GM03348 (cell line): ENCODE measurements at places on chromosomes 11 and 22.

- peak; percentile 87 for DNase-seq
Measured at GRCh38 chr11:68890490-68891231, 13.0 kb downstream of the MRPL21 start.

GRCh38 chr11:108752297-108752751, 87.5 kb downstream of the DDX10 start:
- DNase-seq = no peak

DNA sequence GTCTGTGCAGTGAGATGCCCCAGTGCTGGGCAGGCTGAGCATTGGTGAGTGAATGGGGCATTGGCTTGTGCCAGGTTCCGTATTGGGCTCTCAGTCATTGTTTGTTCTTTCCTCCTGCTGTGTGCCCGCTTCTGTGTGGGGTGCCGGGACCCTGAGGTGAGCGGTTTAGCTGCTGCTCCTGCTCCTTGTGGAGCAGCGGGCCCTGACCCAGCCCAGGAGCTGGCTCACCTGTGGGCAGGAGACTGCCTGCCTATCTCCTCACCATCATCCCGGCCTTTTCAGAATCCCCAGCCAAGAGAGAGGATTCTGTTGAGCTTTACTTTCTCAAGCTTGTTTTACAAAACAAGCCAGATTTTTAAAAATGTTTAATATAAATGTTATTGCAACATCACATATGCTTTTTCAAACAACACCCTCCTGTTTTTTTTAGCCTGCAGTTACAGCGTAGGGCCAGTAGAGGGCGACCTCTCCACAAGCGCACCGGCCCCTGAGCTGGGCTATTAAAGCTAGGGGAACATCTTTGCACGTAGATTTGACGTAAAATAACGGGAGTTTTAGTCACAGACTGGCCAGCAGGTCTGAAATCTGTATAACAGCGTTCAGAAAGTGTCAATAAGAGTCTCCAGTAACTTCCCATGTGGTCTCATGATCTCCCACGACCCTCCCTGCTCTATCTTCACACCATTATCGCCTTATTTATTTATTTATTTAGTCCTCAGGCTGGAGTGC, 25.1 kb upstream of the RELT start:
- peak; percentile 91 for DNase-seq

DNA sequence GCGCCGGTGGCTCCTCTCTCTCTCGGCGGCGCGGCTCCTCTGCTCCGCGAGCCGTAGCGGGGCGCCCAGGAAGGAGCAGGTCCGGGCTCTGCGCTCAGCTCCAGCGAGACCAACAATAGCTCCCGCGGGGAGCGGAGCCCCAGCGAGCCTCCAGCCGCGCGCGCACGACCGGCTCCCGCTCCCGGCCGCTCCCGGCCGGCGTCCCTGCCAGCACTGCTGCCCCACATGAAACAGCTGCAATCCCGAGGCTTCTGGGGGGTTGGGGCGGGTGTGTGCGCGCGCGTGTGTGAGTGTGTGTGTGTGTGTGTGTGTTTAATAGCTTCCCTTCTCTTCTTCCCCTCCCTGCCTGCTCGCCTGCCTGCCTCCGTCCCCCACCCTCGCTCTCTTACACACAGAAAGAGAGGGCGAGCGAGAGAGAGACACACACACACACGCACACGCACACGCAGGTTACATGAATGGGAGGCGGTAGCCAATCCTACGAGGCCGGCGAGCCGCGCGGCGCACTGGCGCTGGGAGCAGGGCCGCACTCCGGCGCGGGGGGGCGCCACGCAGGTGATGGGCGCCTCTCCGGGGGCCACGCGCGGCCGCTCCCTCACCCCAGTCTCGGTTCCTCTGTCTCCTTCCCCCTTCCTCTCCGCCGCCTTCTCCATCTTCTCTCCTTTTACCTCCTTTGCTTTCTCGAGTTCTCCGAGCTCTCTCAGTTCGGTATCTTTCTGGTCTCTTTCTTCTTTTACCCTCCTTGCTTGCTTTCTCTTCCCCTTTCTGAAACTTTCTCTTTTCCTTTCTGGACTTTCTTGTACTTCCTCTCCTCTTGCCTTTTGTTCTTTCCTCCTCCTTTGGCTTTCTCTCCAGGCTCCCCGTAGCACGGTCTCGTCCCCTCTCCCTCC, at the start of gene TENM4:
Gene TENM4, minus strand, starts transcription at position 460 of the 890 bp plus-strand sequence. CDS start 371,086 bp downstream, outside the sequence.
- DNase-seq = peak; percentile 85

- DNase-seq = no peak
Measured at GRCh38 chr22:32515084-32515483, 40.5 kb downstream of the FBXO7 start.

GRCh38 chr11:71498091-71498490, 29.0 kb upstream of the KRTAP5-7 start:
- no peak for DNase-seq

DNA sequence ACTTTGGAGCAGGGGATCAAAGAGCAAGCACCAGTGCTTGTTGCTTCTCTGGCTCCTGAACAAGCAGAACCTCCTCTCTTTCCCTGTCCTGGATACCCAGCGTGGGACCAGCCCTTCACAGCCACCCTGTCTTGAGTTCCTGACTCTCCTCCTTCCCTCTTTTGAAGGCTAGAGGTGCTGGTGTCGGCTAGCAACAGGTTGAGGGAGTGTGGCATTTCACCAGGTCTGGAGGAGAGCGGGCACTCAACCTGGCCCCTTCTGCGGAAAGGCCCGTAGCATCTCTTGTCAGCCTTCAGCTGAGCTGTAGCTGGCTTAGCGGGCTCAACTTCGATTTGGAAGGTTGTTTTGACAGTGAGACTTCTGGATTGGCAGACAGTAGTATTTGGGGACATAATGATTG, 26.6 kb downstream of the RCOR2 start:
- DNase-seq = no peak

DNA sequence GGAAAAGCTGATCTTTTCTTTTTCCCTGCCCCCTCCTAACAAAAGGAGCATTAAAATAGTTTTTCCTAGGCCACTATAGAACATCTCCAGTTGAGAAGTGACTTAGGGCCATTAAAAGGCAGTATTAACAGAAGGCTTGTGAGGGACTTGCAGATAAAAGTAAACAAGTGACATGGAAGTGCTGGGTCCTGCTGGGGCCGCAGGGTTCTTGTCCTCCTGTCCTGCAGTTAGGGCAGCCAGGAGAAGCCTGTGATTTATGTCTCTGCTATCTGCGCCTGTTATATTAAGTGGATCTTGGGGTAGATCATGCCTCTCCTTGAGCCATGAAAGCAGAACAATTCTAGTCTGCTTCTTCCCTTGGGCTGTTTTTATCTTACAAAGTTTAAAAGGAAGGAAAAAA, 271.4 kb upstream of the C11orf87 start:
- no peak for DNase-seq

- peak; percentile 69 for DNase-seq
Measured at GRCh38 chr22:45544588-45545170, 42.0 kb downstream of the FBLN1 start.

- DNase-seq = no peak
Measured at GRCh38 chr11:30113326-30113898, 96.6 kb upstream of the KCNA4 start.

DNA sequence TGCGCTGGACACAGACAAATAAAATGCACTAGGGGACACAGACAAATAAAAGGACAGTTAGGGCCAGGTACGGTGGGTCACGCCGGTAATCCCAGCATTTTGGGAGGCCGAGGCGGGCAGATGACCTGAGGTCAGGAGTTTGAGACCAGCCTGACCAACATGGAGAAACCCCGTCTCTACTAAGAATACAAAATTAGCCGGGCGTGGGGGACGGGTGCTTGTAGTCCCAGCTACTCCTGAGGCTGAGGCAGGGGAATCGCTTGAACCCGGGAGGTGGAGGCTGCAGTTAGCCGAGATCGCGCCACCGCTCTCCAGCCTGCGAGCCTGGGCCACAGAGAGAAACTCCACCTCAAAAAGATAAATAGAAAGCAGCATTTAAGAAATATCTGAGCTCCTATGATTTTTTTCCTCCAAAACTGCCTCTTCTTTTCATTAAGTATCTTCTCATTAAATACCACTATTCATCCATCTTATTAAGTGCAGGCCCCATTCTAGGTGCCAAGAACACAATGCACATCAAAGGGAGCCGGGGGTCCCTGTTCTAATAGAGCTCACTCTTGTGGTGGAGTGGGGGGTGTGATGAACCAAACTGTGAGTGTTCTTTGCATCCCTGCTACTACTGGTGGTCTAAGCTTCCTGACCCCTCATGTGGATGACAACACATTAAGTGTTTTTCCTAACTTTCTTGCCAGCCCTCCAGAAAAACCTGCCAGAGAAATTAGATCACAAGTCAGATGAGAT, 766 bp upstream of the ZNHIT2 start:
- no peak for DNase-seq

DNA sequence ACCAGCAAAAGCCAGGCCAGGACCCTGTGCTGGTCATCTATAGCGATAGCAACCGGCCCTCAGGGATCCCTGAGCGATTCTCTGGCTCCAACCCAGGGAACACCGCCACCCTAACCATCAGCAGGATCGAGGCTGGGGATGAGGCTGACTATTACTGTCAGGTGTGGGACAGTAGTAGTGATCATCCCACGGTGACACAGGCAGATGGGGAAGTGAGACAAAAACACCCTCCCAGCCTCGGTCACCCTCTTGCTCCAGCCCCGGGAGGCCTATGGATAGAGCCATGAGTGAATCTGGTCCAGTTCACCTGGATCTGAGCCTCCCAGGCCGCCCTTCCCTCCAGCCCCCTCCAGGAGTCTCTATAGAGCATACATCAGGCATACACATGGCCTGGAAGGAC, 115.2 kb upstream of the IGLL5 start:
- DNase-seq = no peak

DNA sequence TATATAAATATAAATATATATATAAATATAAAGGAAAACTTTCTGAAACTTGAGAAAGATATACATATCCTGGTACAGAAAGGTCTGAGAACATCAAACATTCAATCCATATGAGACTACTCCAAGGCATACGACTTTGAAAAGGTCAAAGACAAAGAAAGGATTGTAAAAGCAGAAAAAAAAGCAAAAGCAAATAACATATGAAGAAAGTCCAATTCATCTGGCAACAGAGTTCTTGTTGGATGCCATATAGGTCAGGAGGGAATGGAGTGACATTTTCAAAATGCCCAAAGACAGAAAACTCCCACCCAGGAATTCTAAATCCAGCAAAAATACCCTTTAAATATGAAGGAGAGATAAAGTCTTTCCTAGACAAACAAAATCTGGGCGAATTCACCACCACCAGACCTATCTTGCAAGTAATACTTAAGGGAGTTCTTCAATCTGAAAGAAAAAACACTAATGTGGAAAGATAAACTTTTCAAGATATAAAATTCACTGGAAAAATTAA, 42.3 kb upstream of the MRPL17 start:
- DNase-seq = no peak

GRCh38 chr11:132866783-132867545, 665.3 kb downstream of the OPCML start:
- peak; percentile 29 for DNase-seq

- peak; percentile 73 for DNase-seq
Measured at GRCh38 chr22:27531782-27532530, 269.6 kb downstream of the MN1 start.

- no peak for DNase-seq
Measured at GRCh38 chr11:133383689-133384088, 148.6 kb downstream of the OPCML start.

- DNase-seq = no peak
Measured at GRCh38 chr11:85749884-85750283, 61.1 kb downstream of the SYTL2 start.

- DNase-seq = no peak
Measured at GRCh38 chr11:95324826-95325225, 93.8 kb upstream of the SESN3 start.

GRCh38 chr22:34099278-34099677, 179.0 kb upstream of the LARGE1 start:
- no peak for DNase-seq
